ENCODE measurements at places on chromosomes 11 and 22. TPM values are rescaled to one million over a fixed set of nuclear protein-coding genes. Genes with fewer than 3 reads are reported as not detected.

TMEM9B gene
- total RNA-seq: 62.2 TPM

- no peak for DNase-seq
Measured at GRCh38 chr11:114159320-114159719, 99.8 kb downstream of the ZBTB16 start.

- no peak for DNase-seq
Measured at GRCh38 chr11:77266766-77267165, 34.7 kb downstream of the GDPD4 start.

FIBIN gene
- total RNA-seq: 4.0 TPM

SLC1A2 gene
- total RNA-seq: 0.57 TPM

DNA sequence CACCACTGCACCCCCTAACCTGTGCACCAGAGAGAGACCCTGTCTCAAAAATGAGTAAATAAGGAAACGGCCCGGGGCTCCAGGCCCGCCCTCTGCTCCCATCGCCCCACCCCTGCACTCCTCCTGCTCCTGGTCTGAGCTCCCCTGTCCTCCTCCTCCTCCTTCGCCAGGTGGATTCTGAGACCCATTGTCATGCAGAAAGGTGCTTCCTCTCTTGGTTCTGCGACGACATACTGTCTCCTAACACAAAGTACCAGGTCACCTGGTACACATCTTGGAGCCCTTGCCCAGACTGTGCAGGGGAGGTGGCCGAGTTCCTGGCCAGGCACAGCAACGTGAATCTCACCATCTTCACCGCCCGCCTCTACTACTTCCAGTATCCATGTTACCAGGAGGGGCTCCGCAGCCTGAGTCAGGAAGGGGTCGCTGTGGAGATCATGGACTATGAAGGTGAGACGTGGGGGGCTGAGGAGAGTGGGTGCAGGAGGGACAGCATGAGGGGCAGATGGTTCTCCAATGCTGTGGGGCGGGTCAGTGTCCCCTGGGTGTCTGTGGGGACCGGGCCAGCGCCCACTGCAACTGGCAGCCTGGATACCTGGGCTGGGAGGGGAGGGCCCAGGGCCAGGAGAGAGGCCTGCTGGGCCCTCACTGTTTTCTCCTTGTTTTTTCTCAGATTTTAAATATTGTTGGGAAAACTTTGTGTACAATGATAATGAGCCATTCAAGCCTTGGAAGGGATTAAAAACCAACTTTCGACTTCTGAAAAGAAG lies 3.1 kb upstream of the APOBEC3D start:
- no peak for DNase-seq

GRCh38 chr11:108016647-108017046 lies 7.9 kb downstream of the CUL5 start:
- DNase-seq: no peak

DNA sequence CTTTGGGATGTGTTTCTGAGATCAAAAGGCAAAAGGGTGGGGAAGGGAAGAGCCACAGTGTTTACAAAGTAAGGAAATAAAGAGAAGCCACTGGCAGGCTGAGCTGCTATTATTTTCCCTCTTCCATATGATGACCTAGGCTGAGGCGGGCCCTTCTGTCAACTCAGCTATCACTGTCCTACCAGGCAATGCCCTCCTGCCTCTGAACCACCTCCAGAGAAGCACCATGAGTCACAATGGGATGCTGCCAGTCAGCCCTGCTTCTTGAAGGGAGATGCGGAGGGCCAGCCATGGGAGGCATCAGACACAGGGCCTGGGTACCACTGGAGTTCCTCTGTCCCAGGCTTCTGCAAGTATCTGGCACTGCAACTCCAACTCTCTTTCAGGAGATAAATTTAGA lies 107.9 kb upstream of the BID start:
- no peak for DNase-seq

- DNase-seq: peak; percentile 75
Measured at GRCh38 chr11:91421641-91422040, 803.0 kb upstream of the FAT3 start.

- no peak for DNase-seq
Measured at GRCh38 chr11:24661331-24661730, 164.5 kb downstream of the LUZP2 start.

- no peak for DNase-seq
Measured at GRCh38 chr11:4102711-4103110, 8.1 kb downstream of the RRM1 start.

GRCh38 chr22:40634119-40634903 lies 2.2 kb downstream of the MRTFA start:
- no peak for DNase-seq

CCDC116 gene
- total RNA-seq: 0.13 TPM

OLFML1 gene
- total RNA-seq: not detected

SOX6 gene
- total RNA-seq: 1.1 TPM

- no peak for DNase-seq
Measured at GRCh38 chr11:77402218-77402556, 71.7 kb downstream of the PAK1 start.

LARGE2 gene
- not detected for total RNA-seq

DNA sequence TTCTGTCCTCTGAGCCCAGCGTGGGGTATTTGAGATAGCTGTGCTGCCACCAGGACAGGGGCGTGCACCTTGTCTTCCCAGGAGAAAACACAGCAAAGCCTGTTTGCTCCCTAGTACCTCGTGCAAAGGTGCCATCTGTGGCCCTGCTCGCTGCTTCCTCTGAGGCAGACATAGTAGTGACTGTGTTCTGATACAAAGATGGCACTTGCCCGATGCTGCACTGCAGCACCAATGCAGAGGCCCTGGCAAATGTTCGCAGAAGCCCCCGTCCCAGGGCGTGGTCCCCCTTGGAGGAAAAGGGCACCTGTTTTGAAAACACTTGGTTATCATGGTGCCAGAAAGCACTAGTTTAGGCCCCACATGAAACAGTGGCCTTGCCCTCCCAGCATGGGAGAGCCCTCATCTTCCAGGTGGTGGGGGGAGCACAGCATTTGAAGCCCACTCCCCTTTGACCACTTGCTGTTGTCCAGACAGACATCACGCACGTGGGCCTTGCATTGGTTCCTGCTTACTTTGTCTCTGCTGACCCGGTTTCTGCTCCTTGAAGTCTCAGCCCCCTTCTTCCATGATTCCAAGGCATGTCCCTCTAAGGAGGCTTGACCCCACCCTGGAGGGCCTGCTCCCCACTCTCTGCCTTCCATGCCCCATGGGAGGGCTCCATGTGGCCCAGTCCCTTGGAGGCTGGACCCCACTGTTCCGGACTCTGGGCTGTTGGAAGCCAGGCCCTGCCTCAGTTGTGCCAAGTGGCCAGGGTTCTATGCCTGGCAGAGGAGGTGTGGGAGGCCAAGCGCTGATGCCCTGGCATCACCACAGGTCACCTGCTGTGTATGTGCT lies 109.4 kb downstream of the KCNQ1OT1 start:
- no peak for DNase-seq

SCGB1C1 gene
- not detected for total RNA-seq

- no peak for DNase-seq
Measured at GRCh38 chr22:37467391-37467955, 18.7 kb downstream of the MFNG start.
